Activated naive CD4-positive, alpha-beta T cell (primary cell): ENCODE measurements at places on chromosomes 5 and 9.

DNA sequence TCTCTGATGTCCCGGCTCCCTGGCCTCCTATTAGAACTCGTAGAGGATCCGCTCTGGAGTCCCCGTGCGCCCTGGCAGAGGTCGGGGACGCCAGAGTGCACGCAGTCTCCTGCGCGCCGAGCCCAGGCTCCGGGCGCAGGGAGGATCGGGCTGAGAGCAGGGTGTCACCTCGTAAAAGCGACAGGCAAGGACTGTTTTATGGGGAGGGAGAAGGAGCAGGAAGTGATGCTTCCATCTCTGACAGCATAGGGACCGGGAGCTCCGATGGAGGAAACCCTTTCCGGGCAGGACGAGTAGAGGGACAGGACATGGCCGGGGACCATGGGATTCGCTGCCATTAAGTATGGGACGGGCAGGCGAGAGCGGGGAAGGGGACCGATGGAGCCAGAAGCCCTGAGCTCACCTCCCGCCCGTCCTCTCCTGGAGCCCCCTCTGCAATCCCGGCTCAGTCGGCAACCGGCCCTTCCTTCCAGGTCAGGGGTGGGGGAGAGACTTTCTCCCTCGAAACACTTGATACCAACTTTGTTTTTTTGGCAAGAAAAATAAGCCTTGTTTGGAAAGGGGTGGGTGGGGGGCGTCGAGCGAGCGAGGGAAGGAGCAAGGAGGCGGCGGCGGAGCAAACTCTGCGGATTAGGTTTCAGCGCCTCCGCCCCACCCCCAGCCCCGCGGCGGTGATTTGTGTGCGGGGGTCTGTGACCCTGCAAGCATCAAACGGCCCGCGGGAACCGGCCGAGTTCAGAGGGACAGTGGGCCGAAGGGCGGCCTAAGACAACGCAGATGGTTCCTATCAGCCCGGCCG is 12.6 kb downstream of the LMX1B start:
- DNase-seq: no peak

DNA sequence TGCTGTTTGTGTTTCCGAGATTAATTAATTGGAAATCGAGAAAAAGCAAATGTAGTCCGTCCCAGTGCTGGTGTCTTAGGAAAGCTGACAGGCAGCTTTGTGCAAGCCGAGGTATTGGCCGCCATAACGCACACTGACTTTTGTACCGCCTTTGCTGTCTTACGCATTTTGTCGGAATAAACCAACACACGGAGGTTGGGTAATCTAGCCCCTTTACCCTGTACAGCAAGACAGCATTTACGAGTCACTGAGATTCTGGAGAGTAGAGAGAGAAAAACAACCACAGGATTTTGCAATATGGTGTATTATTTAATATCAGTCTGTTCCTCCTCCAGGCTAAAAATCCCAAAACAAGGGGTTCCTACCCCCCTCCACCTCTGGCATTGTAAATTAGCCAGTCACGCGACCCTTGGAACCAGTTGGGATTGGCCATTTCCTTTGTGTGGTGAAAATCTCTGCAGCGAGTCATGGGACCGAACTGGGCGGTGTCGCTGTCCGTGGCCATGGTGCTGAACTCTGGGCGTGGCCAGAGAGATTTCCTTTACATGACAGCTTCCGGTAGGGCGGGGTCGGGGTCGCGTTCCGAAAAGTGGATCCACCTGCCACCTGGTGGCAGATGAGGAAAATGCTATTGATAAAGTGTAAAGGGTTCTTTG is 10.3 kb upstream of the PCDHB1 start:
- peak; percentile 17 for DNase-seq

GRCh38 chr5:35151146-35151920 is 79.0 kb downstream of the PRLR start:
- DNase-seq: no peak

- DNase-seq: no peak
These were observed 254.6 kb downstream of the ASTN2 start for GRCh38 chr9:117160254-117160653.

GRCh38 chr5:158326256-158326655 is 467.3 kb upstream of the CLINT1 start:
- no peak for DNase-seq

- DNase-seq: no peak
These were observed 138.9 kb downstream of the SPATA31D1 start for GRCh38 chr9:82127465-82127864.

- no peak for DNase-seq
These were observed 55.0 kb upstream of the C9orf72 start for GRCh38 chr9:27628311-27628710.

DNA sequence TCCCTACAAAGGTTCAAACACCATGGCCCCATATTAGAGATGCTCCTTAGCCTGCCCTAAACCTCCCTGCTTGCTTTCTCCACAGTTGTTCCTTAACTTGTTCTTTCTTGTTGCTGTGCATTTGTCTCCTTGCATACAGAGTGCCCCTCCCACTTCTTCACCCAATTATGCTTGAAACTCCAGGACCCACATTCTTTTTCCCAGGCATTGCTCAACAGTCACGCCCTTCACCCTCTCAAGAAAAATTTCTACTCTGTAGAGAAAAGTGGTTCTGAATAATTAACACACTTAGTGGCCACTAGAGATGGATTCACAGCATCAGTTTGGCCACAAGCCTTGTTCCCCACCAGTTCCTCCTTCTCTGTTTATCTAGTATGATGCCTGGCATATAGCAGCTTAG is 57.7 kb downstream of the NREP start:
- no peak for DNase-seq

GRCh38 chr5:79318935-79319614 is 83.1 kb downstream of the JMY start:
- DNase-seq: no peak

GRCh38 chr5:72848474-72849428 is 32.3 kb downstream of the TNPO1 start:
- DNase-seq: peak; percentile 23

DNA sequence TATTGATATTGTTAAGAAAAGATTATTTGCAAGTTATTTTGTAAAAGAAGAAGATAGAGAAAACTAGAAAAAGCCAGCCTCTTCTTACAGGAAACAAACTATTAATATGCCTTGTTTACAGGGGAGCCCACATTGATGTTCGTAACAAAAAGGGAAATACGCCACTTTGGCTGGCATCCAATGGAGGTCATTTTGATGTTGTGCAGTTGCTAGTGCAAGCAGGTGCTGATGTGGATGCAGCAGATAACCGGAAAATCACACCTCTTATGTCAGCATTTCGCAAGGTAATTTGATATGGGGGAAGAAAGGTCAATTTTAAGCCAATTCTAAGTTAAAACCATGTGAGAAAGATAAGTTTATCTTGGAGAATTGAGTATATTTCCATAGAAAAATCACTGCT is 37.6 kb upstream of the EIF4EBP3 start:
- DNase-seq: no peak

- no peak for DNase-seq
These were observed 104.2 kb upstream of the GPR151 start for GRCh38 chr5:146620031-146620668.

- DNase-seq: no peak
These were observed 349.1 kb downstream of the ISL1 start for GRCh38 chr5:51732304-51732703.

GRCh38 chr9:29126783-29127182 is 1553.5 kb upstream of the C9orf72 start:
- DNase-seq: no peak

DNA sequence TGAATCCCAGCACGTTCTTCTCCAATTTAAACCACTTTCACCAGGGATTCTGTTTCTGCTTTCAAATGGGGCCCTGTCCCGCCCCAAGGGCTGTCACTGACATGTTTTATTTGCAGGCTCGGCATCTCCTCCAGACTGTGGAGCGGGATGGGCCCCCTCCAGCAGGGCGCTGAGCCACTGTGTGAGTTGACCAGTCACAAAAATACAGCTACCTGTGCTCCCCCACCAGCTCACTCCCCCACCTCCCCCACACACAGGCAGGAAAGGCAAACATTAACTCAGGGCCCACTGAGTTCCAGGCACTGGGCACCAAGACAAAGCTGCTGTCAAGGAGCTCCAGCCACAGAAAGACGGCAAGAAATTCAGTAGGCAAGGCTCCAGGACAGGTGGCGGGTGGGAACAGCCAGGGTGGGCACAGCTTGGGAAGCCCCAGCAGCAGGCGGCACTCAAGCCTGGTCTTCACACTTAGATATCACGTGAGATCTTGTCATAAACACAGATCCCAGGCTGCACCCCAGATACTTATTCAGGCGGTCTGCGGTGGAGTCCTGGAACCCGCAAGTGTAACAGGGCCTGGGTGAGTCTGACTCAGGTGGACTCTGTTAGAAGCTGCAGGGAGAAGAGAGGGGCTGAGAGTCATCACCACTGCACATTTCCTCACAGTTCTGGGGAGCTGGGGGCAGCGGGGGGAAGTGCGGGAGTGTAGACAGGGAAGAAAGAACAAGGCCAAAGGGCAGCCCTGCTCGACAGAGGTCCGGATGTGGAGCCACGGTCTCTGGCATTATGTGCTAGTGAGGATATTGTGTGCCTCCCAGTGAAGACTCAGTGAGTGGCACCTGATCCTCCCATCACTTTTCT is 44.7 kb downstream of the OR2V1 start:
- no peak for DNase-seq

- DNase-seq: no peak
These were observed 25.8 kb downstream of the HAVCR1 start for GRCh38 chr5:157033071-157033583.

DNA sequence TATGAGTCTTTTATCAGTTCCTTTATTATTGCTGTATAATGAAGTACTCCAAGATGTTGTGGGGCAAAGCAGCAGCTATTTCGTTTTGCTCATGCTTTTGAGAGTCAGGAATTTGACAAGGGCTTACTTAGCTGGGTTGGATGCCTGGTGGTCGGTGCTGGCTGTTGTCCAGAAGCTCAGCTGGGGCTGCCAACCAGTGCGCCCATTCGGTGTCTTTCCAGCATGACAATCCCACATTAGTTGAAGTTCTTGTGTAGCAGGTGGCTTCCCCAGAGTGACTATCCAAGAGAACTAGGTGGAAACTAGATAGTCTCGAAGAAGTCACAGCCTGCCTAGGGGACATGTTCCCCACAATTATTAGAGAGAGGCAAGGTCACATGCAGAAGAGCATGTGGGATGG is 3.4 kb upstream of the FLT4 start:
- no peak for DNase-seq

- DNase-seq: no peak
These were observed 259.6 kb downstream of the EPB41L4A start for GRCh38 chr5:112159435-112159834.

GRCh38 chr5:115022303-115022702 is 147.4 kb downstream of the TRIM36 start:
- no peak for DNase-seq

DNA sequence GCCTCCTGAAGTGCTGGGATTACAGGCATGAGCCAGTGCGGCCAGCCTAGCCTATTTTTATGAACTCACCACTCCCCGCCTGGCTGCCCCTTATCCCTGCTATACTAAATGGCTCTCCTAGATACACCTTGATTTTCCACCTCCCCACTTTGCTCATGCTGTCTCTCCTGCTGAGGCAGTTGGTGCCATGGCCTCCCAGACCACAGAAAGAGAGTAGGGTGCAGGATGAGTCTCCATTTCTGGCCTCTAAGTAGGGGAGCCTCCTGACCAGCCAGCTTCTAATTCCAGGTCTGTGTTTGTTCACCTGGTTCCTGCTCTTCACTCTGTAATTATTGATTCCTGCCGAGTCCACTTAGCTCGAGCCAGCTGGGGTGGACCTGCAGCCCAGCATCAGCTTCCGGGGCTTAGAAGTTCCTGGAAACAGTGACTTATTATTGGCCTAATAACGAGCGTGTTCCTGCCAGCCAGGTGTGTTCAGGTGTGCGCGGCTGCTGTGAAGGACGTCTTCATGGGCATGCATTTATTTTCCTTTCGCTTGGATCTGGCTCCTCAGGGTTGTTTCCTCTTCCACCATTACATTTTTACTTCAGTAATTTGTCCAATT is 34.0 kb downstream of the ZNF618 start:
- DNase-seq: no peak

- no peak for DNase-seq
These were observed 5.3 kb downstream of the SLC12A7 start for GRCh38 chr5:1106385-1107166.

DNA sequence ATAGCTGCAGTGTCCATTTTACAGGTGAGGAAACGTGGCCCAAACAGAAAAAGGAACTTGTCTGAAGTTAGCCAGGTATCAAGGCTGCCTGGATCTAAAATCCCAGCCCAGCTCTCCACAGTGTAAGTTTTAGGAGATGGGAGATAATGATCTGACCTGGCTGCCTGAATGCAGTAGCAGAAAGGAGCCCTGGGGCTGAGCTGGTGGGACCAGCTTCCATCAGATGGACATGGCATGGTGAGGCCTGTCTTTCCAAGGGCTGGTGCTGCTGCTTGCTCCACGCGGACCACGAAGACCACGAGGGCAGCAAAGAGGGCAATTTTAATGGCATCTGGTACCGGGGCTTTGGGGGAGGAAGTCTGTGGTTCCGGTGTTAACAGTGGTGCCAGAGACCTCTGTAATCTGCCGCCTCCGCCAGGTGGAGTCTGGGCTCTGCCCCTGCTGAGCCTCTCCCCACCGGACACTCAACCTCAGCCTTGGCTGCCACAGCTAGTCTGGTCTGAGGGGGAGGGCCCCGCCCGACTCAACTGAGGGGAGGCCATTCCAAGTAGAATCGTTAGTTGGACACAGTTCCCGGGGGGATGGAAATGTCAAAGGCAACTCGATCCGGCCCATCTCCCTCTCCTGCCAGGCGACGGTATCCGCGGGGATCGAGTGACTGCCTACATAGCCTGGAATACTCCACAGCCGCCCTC is 650 bp downstream of the MYORG start:
- DNase-seq: no peak

DNA sequence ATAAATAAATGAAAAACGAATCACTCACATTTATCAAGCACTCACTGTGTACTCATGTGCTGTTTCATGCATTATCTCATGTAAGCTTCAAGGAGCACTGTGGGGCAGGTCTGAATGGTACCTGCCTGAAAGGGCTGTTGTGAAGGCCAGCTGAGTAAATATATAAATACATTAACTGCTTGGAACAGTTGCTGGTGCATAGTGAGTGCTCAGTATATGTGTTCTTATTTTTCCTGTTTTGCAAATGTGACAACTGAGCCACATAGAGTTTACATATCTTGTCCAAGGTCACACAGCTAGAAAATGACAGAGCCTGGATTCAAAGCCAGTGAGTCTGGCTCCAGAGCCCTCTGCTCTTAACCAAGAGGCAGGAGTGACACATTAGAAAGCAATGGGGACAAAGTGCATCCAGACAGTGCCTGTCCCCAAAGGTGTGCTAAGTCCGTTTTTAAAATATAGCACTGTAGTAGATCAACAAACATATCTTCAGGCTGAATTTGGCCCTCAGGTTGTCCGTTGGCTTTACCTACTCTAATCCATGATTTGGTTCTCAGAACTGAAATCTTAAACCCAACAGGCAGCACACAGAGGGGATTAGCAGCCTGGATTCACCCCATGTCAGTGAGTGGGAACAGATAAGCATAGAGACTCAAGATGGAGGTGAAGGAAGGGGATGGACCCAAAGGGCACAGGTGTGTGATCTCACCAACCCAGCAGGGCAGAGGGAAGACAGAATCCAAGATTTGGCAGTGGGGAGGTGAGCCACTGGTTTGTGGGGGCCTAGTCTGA is 70.8 kb downstream of the WWC1 start:
- no peak for DNase-seq

GRCh38 chr5:80656425-80656824 is 1.6 kb upstream of the DHFR start:
- DNase-seq: no peak

GRCh38 chr5:169629847-169630548 is 7.1 kb upstream of the DOCK2 start:
- no peak for DNase-seq
